CD4-positive, CD25-positive, alpha-beta regulatory T cell (primary cell): ENCODE measurements at places on chromosomes 7 and 10. TPM values are rescaled to one million over a fixed set of nuclear protein-coding genes. Genes with fewer than 3 reads are reported as not detected.

GRCh38 chr10:42755028-42755451 lies 27.6 kb upstream of the BMS1 start:
- H3K27me3 ChIP-seq: peaks cover 19% of the 10 kb centered on the region
- H3K4me1 ChIP-seq: peaks cover 22% of the 10 kb centered on the region
- H3K27ac ChIP-seq: no peak overlapping the region

- H3K36me3 ChIP-seq: no peaks in the 10 kb centered on the region
- no peak overlapping the region for H3K4me3 ChIP-seq
- H3K27me3 ChIP-seq: no peaks in the 10 kb centered on the region
- no peaks in the 10 kb centered on the region for H3K4me1 ChIP-seq
- DNase-seq: no peak
- no peak overlapping the region for H3K27ac ChIP-seq
Observed at GRCh38 chr7:19209166-19209696, 64.0 kb upstream of the FERD3L start.

DNA sequence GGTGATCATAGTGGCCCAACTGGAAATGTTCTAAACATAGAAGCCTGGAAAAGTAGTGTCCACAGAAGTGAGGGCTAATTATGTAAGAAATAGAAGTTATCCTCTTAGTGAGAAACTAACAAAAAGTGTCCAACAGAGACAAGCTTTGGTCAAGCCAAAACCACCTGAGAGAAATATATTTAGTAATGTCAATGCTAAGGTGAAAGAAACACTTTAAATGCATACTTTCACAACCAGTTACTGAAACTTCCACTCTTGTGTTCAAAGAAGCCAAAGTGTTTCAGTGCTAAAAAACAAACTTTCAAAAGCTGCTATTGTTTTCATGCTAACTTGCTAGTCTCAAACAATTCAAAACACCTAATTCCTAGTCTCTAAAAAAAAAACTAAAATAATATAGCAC lies 18.1 kb downstream of the RAB11FIP2 start:
- no peak overlapping the region for H3K27ac ChIP-seq
- no peaks in the 10 kb centered on the region for H3K27me3 ChIP-seq
- no peak overlapping the region for H3K4me3 ChIP-seq
- no peak for DNase-seq
- H3K36me3 ChIP-seq: peaks cover 8% of the 10 kb centered on the region
- no peaks in the 10 kb centered on the region for H3K4me1 ChIP-seq

GRCh38 chr10:87945984-87946383 lies 82.6 kb downstream of the PTEN start:
- no peaks in the 10 kb centered on the region for H3K27me3 ChIP-seq
- peaks cover 11% of the 10 kb centered on the region for H3K36me3 ChIP-seq
- no peak for DNase-seq
- no peaks in the 10 kb centered on the region for H3K4me1 ChIP-seq

DNA sequence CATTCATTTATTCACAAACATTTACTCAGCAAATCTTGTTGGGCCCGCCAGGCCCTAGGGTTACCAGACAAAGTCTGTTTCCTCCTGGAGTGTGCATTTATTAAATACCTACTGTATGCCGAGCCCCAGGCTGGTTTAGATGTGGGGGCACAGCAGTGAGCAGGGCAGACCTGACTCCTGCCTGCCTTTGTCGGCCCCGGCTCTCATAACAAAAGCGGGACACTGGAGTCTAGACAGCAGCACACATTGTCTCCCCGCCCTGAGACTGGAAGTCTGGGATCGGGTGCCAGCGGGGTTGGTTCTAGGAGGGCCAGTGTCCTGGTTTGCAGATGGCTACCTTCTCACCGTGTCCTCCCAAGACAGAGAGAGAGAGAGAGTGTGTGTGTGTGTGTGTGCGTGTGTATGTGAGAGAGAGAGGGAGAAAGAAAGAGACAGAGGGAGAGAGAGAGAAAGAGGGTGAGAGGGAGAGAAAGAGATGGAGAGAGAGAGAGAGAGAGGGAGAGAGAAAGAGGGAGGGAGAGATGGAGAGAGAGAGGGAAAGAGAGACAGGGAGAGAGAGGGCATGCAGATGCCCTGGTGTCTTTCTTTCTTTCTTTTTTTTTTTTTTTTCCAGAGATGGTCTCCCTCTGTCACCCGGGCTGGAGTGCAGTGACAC lies 25.9 kb downstream of the ELFN1 start:
- no peak overlapping the region for H3K4me3 ChIP-seq
- no peaks in the 10 kb centered on the region for H3K4me1 ChIP-seq
- H3K27ac ChIP-seq: no peak overlapping the region
- H3K36me3 ChIP-seq: no peaks in the 10 kb centered on the region
- DNase-seq: no peak
- H3K27me3 ChIP-seq: no peaks in the 10 kb centered on the region

Gene SVOPL
- not detected for total RNA-seq

Gene CDK14
- total RNA-seq: 4.0 TPM
